Stimulated activated memory B cell treated with anti-CD40 and anti-IgM and Interleukin-4, amounts not matched to agents 10 μg/mL and 1 μg/mL and 100 μg/mL, for 72 hours (primary cell): ENCODE measurements at places on chromosomes 2 and 18.
A peak's percentile ranks its signal among the peaks of the same experiment; 100 is the strongest.

DNA sequence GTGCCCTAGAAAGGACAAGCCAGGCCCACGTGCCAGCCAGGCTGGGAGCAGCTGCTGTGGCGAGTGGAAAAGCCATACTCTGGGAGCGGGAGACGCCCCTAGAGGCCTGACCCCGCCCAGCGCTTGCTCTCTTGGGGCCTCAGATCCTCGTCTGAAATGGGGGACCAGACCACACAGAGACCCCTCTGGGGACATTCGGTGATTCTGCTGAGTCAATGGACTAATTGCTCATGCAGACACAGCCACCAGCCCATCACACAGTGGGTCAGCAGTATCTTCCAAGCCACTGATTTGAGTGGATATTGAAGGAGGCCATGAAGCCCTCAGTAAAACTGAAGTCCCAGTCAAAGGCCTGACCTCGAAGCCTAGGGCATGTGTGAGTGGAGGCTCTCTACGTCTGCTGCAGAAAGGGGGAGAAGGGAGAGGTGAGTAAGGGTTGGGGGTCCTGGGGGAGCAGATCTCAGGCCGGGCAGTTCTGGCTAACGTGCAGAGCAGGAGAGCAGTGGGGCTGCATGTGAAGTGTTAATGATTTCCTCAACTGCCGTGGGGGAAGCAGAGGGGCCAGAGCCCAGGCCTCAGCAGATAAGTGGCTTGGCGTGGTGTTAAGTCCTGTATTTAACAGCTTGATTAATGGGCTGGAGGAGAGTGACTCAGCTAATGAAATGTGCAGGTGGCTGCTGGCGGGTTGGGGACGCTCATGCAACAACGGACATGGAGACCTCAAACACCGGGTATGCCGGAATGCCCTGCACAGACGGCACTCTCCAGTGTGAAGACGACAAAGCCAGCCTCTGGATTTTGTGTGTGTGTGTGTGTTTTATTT lies 104.4 kb upstream of the TWIST2 start:
- H3K27me3 ChIP-seq, result peaks cover 75% of the 10 kb centered on the region
- no peaks in the 10 kb centered on the region for H3K4me1 ChIP-seq
- H3K4me3 ChIP-seq, result no peak overlapping the region
- ATAC-seq, result no peak
- no peak overlapping the region for H3K27ac ChIP-seq

DNA sequence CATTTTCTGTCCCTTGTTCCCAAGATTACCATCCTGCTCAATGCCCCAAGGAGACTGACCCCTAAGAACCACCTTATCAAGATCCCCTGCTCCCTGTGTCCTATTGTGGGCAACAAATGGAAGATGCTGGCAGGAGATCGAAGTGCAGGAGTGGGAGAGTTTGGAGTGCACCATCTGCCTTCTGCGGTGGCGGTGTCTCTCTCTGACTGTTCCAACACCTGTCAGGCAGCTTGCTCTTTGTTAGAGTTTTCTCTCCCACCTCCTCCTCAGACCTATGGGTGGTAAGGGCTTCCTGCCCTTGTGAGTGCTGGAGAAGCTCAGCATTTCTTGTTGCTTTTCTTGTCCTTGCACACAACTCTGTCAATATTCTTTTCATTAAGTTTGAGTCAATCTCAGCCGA lies 64.1 kb upstream of the SPHKAP start:
- H3K27me3 ChIP-seq, result no peaks in the 10 kb centered on the region
- no peaks in the 10 kb centered on the region for H3K36me3 ChIP-seq

DNA sequence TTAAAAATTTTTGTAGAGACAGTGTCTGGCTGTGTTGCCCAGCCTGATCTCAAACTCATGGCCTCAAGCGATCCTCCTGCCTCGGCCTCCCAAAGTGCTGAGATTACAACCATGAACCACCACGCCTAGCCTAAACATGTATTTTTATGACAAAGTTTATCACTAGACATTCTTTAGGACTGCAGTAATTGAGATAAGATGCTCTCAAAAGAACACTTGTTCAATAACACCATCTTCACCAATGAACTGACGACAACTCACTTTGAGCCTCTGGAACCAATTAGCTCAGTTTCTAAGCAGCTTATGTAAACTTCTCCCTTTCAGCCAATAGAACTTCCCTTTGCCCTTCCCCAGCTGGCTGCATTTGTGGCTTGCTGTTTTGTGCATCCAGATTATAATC lies 15.3 kb upstream of the PPP4R1 start:
- no peaks in the 10 kb centered on the region for H3K4me1 ChIP-seq
- H3K4me3 ChIP-seq, result no peak overlapping the region
- H3K36me3 ChIP-seq, result no peaks in the 10 kb centered on the region
- ATAC-seq, result no peak

DNA sequence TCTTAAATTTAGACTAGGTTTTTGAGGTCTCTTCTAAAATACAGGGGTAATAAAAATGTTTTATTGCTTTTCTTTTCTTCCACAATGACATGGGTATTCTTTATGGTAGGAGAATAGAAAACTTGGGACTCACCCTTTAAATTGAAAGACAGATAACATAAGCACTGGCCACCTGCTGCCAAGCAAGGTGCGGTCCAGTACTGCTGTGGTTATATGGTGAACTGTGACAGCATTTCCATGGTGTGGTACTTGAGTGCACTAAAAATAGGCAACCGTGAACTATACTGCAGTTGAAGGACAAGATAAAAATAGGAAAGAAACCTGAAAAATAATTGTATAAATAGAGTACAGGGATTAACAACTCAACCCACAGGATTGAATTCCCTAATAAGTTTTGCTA lies 54.4 kb upstream of the GRB14 start:
- H3K27me3 ChIP-seq, result no peaks in the 10 kb centered on the region
- no peak overlapping the region for H3K27ac ChIP-seq
- ATAC-seq, result no peak

DNA sequence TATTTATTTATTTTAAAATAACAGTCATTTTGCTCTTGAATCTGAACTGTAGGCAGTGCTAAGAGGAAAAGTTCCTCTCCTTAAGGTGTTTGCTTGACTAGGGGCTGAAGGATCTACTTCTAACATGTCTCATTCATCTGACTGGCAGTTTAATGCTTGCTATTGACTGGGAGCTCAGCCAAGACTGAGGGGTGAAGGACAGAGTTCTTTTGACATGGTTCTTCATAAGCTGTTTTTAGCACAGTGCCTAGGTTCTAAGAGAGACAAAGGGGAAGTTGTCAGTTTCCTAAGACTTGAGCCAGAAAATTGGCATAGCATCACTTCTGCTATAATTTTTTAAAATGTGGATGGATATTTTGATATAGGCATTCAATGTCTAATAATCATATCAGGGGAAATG lies 73.0 kb downstream of the COMMD1 start:
- peaks cover 24% of the 10 kb centered on the region for H3K36me3 ChIP-seq
- peaks cover 17% of the 10 kb centered on the region for H3K4me1 ChIP-seq
- H3K27ac ChIP-seq, result peak overlapping the region; percentile 48
- H3K27me3 ChIP-seq, result no peaks in the 10 kb centered on the region

DNA sequence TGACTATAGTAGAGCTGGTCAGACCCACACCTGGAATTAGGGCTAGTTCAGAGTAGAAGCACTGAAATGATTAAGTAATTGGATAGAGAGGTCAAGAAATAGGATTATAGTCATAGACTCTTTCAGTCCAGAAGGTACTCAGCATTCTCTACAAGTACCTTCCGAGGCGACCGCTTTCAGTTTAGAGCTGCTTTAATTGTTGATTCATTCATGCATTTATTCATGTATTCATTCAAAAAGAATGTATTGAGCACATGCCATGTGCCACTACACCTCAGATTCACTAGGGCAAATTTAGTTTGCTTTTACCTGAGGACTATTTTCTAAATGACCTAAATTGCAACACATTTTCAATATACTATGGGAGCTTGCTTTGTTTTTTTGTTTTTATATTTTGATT lies 48.7 kb downstream of the CRIM1 start:
- H3K27ac ChIP-seq, result no peak overlapping the region
- no peak overlapping the region for H3K4me3 ChIP-seq
- no peaks in the 10 kb centered on the region for H3K36me3 ChIP-seq
- ATAC-seq, result no peak

DNA sequence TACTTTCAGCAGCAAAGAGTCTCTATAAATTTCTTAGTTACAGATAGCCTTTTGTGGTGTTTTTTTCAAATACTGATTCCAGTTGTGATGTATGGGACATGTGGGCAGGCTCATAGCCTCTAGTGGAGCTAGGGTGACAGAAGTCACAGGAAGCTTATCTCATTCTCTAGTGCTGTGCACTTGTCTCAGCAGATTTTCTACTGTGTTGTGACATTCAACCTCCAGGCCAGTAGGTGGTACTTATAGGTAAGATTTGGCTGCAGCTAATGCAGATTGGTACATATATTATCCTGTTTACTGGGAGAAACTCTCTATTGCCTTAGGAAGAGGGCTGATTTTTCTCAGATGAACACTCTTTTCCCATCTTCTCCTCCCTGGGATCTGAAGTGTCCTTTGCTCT lies 176.2 kb downstream of the CALCRL start:
- H3K4me1 ChIP-seq, result no peaks in the 10 kb centered on the region
- H3K27me3 ChIP-seq, result no peaks in the 10 kb centered on the region
- no peak overlapping the region for H3K27ac ChIP-seq

DNA sequence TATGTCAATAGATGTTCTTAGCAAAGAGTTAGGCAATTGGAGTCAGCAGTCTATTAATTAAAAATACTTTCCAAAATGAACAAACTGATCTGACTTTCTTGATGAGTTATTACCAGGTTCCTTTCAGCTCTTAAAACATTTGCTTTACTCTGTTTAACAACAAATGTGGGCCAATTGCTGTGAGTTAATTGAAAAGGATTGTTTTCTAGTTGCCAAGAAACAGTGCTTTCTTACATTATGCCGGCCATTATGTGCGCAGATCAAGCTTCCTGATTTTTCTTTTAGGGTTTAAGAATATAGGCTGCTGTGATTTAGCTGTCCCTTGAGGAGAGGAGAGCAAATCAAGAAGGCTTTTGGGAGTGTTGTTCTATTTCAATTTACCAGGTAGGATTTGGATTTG lies 50.5 kb upstream of the ITPRID2 start:
- no peak overlapping the region for H3K27ac ChIP-seq
- no peaks in the 10 kb centered on the region for H3K36me3 ChIP-seq
- H3K27me3 ChIP-seq, result peaks cover 33% of the 10 kb centered on the region
- no peak for ATAC-seq

DNA sequence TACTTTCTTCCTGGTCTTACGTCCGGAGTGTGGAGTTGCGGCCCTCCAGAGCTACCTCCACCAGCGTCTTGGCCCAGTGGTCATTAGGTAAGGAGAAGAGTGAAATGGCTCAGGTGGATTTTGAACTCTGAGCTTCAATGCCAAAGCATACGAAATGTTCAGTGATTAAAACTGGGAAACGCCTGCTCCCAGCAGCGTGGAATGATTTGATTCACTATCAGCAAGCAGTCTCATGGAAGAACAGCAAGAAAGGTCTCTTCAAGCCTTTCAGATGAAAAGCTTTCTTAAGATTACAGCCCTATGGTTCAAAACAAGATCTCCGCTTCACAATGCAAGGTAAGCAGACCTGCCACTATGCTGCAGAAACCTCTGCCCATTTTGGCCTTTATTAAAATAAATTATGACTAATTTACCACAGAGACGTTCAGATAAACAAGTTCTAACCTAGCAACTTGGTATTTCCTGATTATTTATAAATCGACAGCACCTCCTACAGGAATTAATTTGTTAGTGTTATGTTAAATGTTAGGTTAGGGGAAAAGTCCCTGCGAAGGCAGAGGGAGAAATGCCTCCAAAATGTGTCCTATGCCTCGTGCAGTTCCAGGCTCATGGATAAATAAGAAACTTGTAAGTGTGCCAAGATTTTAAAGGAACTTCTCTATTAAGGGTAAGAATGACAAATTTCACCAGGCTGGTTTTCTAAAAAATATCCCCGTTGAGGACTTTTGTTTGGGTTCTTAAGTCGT lies 10.1 kb downstream of the SP9 start:
- H3K27ac ChIP-seq, result no peak overlapping the region
- peaks cover 54% of the 10 kb centered on the region for H3K27me3 ChIP-seq
- H3K36me3 ChIP-seq, result peaks cover 20% of the 10 kb centered on the region
- no peak for ATAC-seq
- H3K4me3 ChIP-seq, result no peak overlapping the region

GRCh38 chr2:151728804-151729414 lies 5.4 kb downstream of the NEB start:
- no peak overlapping the region for H3K4me3 ChIP-seq
- H3K27ac ChIP-seq, result peak overlapping the region; percentile 74
- H3K4me1 ChIP-seq, result peaks cover 26% of the 10 kb centered on the region
- ATAC-seq, result peak; percentile 50
- peaks cover 3% of the 10 kb centered on the region for H3K36me3 ChIP-seq
- H3K27me3 ChIP-seq, result no peaks in the 10 kb centered on the region

DNA sequence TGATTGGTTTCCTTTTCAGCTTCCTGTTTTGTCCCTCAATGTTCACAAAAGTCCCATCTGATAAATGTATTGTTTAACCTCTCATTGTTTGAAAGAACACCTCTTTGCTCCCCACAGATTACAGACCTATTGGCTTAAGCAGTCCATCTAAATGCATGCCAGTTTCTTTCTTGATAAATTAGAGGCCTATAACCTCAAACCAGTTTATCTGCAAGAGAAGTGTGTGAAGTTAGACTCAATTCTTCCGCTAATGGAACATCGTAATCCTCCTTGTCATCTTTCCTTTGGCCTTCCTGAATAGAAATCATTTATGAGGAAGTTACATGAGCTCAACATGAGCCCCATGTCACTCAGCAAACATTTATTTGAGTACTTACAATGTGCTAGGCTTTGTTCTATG lies 74.0 kb downstream of the FRZB start:
- H3K36me3 ChIP-seq, result no peaks in the 10 kb centered on the region
- H3K27ac ChIP-seq, result no peak overlapping the region
- H3K4me1 ChIP-seq, result peaks cover 12% of the 10 kb centered on the region
- H3K4me3 ChIP-seq, result no peak overlapping the region
- H3K27me3 ChIP-seq, result peaks cover 13% of the 10 kb centered on the region
- ATAC-seq, result no peak

- H3K4me1 ChIP-seq, result peaks cover 34% of the 10 kb centered on the region
- peaks cover 31% of the 10 kb centered on the region for H3K36me3 ChIP-seq
- ATAC-seq, result peak; percentile 39
- H3K27me3 ChIP-seq, result no peaks in the 10 kb centered on the region
- H3K4me3 ChIP-seq, result no peak overlapping the region
- H3K27ac ChIP-seq, result peak overlapping the region; percentile 66
Measured at GRCh38 chr18:35071819-35072247, 30.6 kb downstream of the MAPRE2 start.

GRCh38 chr2:209556354-209556961 lies 132.6 kb downstream of the MAP2 start:
- no peak overlapping the region for H3K4me3 ChIP-seq
- H3K36me3 ChIP-seq, result no peaks in the 10 kb centered on the region
- H3K27me3 ChIP-seq, result no peaks in the 10 kb centered on the region

GRCh38 chr2:158723921-158724802 lies 71.0 kb upstream of the DAPL1 start:
- no peaks in the 10 kb centered on the region for H3K4me1 ChIP-seq
- no peak overlapping the region for H3K4me3 ChIP-seq
- no peak for ATAC-seq
- peaks cover 10% of the 10 kb centered on the region for H3K27me3 ChIP-seq
- H3K27ac ChIP-seq, result no peak overlapping the region
